GM23248 (cell line): ENCODE measurements at places on chromosomes 4 and X. TPM values are rescaled to one million over a fixed set of nuclear protein-coding genes. Genes with fewer than 3 reads are reported as not detected.

Gene USP51
- total RNA-seq = 0.89 and 1.1 TPM in 2 replicates

DNA sequence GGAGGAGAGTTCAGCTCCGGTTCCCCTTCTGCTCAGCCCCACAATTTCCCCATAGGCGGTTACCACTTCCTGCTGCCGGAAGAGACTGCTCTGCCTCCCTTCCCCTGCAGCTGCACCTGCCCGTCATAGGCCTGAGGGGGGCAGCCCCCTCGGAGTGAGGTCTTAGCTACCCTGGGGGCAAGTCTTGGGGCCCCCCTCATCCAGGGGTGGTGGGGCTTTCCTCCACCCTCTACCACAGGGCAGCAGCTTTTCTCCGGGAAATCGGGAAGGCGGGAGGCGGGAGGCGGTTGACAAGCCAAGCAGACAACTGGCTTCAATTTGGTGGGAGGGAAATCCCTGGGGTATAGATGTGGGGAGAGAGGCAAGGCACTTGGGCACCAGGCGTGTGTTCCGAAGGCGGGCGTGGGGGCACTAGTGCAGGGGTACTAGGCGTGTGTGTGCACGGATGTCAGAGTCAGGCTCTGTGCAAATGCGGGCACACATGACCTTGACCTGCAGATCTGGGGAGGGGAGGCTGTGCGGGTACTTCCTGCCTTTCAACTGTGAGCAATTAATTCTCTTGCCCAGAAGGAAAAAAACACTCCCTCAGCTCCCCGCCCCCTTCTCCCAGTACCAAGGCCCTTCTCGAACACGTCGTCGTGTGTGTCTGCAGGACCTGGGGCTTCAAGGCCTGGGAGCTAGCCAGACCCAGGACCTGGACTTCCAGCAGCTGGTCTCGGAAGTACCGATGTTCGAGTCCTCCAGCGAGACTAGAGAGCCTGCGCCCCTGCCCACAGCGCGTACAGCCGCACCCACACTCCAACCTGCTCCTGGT is 1.0 kb upstream of the ARHGAP4 start:
- H3K27ac ChIP-seq = peak overlapping the region; percentile 96
- no peaks in the 10 kb centered on the region for H3K4me1 ChIP-seq
- peak overlapping the region; percentile 76 for H3K4me3 ChIP-seq
- no peaks in the 10 kb centered on the region for H3K27me3 ChIP-seq

- no peak overlapping the region for H3K4me3 ChIP-seq
- H3K36me3 ChIP-seq = no peaks in the 10 kb centered on the region
- no peaks in the 10 kb centered on the region for H3K4me1 ChIP-seq
These were observed 292.9 kb downstream of the IL1RAPL1 start for GRCh38 chrX:28880136-28880535.

Gene ZNF185
- total RNA-seq = 4.5 and 7.2 TPM in 2 replicates

DNA sequence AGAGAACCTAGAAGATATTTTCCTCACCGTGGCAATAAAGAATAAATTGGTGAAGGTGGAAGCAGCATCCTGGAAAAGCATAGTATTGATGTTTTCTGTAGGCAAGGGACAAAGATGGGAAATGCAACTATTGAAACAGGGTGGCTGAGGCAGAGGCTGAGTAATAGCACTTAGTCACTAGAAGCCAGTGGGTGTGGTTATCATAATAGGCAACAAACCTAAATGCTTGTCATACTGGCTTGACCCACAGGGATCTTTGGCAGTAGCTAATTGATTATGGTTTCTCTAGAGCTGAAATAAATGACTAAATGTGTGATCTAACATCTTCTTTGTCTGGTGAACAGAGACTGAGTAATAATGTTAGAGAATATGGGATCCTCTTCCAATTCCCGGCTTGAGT is 353.6 kb upstream of the RPS6KA3 start:
- peak; percentile 85 for DNase-seq
- peak overlapping the region; percentile 48 for H3K27ac ChIP-seq
- H3K4me3 ChIP-seq = no peak overlapping the region
- no peaks in the 10 kb centered on the region for H3K27me3 ChIP-seq
- H3K36me3 ChIP-seq = no peaks in the 10 kb centered on the region

Gene FMR1NB
- total RNA-seq = not detected in 2 replicates

GRCh38 chr4:6910340-6910959 is 824 bp downstream of the TBC1D14 start:
- peak; percentile 36 for DNase-seq
- peak overlapping the region; percentile 83 for H3K4me3 ChIP-seq
- H3K27ac ChIP-seq = no peak overlapping the region
- H3K36me3 ChIP-seq = no peaks in the 10 kb centered on the region
- H3K27me3 ChIP-seq = no peaks in the 10 kb centered on the region
- 0 out of 2 replicates have a peak, but pooled peaks cover 9% of the 10 kb centered on the region for H3K4me1 ChIP-seq

Gene MUC7
- total RNA-seq = not detected in 2 replicates

DNA sequence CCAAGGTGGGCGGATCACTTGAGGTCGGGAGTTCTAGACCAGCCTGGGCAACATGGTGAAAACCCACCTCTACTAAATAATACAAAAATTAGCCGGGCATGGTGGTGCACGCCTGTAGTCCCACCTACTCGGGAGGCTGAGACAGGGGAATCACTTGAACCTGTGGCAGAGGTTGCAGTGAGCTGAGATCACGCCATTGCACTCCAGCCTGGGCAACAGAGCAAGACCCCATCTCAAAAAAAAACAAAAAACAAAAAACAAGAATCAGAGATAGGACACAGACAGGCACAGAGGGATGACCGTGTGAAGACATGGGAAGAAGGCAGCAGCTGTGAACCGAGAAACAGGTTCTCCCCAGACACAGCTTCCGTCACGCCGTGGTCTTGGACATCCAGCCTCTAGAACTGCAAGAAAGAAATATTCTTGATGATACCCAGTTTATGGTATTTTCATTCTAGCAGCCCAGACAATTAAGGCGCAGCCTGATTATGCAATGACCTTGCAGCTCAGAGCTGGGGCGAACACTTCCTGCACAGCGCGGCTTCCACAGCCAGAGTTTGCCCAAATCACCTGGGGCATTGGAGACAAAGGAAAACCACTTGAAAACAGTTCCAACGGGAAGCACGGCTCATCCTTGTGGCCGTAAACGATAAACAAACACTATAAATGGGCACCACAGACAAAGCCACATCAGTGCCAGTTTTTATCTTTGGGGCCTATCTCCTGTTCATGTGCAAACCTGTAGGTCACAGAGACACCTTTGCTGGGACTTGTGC is 4.2 kb upstream of the ARSD start:
- H3K36me3 ChIP-seq = no peaks in the 10 kb centered on the region
- H3K27me3 ChIP-seq = no peaks in the 10 kb centered on the region
- H3K27ac ChIP-seq = no peak overlapping the region

Gene ZDHHC9
- 27.5 and 33.5 TPM in 2 replicates for total RNA-seq

GRCh38 chr4:121863799-121864198 is 6.5 kb downstream of the BBS7 start:
- H3K4me3 ChIP-seq = no peak overlapping the region
- peaks cover 63% of the 10 kb centered on the region for H3K36me3 ChIP-seq
- peaks cover 2% of the 10 kb centered on the region for H3K4me1 ChIP-seq
- H3K27ac ChIP-seq = no peak overlapping the region
- DNase-seq = no peak
